ENCODE measurements at places on chromosomes 7 and 10.

DNA sequence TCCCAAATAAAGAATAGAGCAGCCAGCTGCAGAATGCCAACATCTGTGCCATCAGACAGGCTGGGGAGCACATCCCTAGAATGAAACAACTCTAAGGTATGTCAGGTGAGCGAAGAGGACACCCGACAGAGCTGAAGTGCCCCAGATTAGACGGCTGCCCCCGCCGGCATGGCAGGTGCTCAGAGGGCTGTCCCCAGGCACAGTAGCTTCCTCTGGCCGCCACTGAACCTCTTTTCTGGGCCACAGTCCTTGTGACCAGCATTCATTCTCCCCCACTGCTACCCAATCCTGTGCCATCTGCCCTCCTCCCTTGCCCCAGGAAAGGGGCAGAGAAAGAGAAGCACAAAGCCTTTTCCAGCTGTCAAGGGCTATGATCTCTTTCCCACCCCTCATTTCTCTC lies 41.7 kb downstream of the RGS10 start:
- no peak for DNase-seq

DNA sequence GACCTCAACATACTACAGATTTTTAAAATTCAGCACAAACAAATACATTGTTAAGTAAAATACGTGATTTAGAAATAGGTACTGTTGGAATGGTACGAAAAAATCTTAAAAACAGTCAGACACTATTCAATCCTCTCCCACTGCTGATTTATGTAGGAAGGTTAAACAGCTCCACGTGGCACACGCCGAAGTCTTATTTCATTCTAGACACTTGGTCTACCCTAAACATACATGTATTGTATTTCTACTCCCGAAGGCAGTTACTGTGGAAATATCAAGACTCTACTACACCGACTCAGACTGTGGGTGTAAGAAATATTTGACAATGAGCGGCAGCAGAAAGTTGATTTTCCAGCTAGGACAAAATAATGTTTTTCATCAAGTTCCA lies 130.6 kb downstream of the MPP7 start:
- DNase-seq: no peak

DNA sequence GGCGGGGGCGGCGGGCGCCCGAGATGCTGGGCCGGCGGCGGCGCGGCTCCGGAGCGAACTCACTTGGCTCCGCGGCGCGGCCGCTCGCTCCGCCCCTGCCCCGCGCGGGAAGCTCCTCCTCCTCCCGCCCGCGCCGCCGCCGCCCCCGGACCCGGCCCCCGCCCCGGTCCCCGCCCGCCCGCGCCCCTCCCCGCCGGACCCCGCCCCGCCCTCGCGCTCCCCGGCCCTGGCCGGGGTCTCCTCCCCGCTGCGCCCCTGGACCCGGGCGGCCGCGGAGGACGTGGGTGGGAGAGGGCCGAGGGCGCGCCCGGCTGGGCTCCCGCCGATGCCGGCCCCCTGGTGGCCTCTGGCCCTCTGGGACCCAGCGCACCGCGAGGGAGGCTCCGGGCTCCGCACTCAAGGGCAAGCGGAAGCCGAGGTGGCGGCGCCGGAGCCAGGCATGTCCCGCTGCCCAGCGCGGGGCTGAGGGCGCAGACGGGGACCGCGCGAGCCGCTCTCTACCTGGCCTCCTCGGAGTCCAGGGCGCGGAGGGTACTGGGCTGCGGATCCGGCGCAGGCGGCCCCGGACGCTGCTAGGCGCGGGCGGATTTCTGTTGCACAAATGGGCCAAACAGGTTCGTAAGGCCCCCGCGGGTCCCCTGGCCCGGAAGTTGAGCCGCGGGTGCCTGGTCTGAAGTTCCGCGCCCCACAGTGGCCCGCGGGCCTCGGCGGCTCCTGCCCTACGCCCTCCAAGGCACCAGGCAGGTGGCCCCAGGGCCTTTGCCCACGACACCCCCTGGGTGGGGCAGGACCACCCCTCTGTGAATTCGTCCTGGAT lies at the start of gene TCERG1L:
Gene TCERG1L, minus strand, starts transcription at position 61 of the 817 bp plus-strand sequence. CDS start 86 bp downstream, outside the sequence.
- no peak for DNase-seq

DNA sequence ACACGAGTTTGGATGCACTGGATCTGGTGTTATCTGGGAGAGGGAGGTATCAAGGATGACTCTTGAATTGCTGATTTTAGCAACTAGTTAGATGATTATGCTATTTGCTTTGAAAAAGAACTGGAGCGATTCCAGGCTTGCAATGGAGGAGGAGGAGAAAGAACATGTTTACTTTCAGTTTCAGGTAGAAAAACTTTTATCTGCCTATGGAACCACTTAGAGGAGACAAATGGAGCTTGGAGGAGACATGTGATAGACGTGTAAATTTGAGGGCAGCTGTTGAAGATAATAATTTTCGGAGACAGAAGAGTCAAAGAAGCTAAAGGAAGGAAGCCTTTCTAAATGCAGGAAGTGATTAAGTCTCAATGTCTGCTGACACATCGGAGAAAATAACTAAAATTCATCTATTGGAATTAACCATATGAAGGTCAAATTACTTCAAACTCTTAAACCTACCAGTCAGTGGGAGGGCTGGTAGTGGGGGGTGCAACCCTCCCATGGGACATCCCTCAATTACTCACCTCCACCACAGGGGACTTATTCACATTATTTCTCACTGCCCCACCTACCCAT lies 56.4 kb upstream of the GNAI1 start:
- no peak for DNase-seq

- DNase-seq: no peak
These were observed 59.3 kb downstream of the OSBPL3 start for GRCh38 chr7:24920451-24921361.

DNA sequence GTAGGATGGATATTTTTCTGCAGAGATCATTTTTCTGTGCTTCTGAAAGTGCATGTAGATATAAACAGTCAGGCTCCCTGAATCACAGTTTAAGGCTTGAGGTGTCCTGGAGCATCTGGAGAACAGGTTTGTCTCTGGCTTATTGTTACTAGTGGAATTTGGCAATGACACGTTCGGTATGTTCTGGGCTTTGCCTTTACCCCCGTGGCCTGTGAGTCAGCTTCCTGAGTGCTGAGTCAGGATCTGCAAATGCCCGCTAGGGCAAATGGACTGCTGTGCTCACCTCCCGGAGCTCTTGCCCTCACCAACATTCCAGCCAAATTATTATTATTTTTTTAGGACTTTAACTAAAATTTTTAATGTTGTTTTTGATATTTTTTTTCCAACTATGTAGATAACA lies 192.5 kb upstream of the PRSS1 start:
- DNase-seq: peak; percentile 94

DNA sequence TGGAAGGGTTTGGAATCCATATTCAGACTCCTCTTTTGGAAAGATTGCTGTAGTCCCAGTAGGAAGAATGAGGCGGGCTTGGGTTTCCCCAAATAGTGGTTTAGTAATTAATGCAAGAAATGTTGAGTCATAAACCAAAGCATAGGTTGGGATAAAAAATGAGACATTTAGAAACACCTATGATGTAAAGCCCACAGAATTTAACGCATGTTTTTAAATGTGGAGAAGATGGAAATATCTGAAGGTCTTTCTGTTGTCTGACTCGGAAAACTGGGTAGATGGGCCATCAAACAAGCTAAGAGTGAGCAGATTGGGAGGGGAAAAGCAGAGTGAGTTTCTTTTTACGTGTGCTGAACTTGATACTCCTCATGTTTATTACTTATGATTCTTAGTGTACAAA lies 62.2 kb downstream of the LANCL2 start:
- DNase-seq: no peak

- no peak for DNase-seq
These were observed 40.4 kb downstream of the BAIAP2L1 start for GRCh38 chr7:98360221-98361130.

- DNase-seq: no peak
These were observed 54.8 kb upstream of the EXOC4 start for GRCh38 chr7:133197972-133198544.

DNA sequence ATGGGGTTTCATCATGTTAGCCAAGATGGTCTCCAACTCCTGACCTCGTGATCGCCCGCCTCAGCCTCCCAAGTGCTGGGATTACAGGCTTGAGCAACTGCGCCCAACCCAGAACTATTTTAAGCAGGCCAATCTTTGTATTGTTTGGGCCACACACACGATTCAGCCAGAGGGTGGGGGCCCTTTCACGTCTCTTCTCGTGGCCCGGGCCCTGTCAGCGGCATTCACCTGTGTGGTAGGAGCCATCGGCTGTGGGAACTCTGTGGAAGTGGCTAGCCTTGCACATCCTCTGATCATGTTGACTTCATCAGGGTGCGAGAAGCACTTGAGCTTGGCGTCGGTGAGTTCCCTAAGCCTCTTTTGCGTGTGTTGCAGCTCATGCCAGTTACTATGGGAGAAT lies 16.9 kb downstream of the SUN1 start:
- no peak for DNase-seq

GRCh38 chr10:91974960-91975359 lies 51.4 kb downstream of the BTAF1 start:
- DNase-seq: peak; percentile 4

DNA sequence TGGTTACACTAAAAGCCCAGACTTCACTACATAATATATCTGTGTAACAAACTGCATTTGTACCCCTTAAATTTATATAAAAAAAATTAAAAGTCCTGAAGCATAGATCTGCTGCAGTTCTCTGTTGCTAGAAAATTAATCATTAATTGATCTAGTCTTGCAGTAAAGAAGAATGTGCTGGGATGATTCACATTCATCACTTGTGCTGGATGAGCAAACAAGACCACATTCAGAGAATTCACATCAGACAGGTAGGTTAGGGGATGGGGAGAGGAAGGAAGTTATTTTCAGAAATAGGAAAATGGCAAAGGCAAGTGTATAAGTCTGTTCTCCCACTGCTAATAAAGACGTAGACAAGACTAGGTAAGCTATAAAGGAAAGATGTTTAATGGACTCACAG lies 1019.0 kb downstream of the KCNMA1 start:
- no peak for DNase-seq

DNA sequence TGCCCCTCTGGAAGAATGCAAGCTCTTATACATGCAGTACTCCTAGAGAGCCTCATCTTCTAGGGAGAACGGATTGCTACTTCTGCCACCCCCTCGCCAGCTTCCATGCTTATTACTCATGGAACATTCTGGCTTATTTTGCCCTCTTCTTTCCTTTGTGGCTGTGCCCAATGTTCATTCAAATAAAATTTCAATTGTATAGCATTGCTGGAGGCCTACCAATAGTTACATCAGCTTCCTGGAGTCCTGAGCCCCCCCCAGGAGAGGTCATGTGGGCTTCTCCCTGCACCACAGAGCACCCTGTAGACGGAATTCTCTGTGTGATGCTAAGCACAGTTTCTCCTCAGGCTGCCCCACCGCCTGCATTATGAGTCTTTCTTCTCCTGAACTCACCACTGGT lies 1094.0 kb downstream of the KCNMA1 start:
- no peak for DNase-seq

DNA sequence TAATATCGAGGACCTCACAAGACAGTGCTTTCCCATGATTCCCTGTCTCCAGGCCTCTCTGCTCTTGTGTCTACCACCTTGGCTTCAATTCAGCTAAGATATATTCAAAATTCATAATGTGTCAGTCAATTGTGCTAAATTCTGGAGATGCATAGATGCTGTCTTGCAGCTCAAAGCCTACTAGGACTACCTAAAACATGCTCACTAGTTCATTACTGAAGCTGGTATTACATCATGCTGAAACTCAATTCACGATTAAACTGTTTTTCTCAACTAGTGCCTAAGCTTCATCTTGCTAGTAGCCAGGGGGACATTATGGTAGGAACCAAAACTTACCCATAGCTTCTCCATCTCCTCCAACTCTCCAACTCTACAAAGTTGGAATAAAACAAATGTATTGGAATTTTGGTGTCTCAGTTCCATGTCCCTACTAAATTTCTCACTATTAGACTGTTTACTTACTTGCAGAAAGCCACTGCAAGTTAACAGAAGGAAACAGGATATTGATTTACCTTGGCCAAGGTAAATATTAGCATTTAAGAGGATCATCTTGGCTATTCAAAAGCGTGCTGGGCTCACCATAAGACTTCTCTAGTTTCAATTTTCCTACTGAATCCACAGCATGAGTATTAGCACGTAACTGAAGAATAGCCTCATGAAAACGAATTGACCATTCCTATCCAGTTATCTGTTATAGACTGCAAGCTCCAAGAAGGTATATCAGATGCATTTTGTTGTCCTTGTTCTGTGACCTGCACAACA lies 53.6 kb downstream of the CREB3L2 start:
- no peak for DNase-seq

DNA sequence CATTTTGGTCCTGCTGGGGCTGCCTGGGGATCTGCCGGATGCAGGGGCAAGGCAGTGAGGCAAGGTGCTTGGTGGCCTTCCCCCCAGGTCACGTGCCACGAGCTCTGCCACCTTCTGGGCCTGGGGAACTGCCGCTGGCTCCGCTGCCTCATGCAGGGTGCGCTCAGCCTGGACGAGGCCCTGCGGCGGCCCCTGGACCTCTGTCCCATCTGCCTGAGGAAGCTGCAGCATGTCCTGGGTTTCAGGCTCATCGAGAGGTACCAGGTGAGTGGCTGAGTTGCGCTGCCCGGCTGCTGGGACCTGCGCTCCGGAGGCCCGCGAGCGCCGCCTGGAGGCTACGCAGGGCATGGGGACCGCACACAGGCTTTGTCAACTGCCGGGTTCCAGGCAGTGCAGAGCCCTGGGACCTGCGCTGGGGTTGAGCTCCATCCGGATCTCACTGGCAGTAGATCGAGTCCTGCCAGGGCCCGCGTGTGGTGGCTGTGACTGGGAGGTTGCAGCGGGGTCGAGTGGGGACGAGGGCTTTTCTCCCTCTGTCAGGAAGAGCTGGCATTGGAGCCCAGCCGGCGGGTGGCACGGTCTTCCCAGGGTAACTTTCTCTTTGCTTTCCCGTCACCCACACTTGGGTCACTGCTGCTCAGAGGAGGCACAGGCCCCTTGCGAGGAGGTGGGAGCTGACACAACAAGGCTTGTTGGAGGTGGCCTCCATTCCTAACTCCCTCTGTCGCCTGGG lies 21.7 kb downstream of the AMZ1 start:
- DNase-seq: no peak

DNA sequence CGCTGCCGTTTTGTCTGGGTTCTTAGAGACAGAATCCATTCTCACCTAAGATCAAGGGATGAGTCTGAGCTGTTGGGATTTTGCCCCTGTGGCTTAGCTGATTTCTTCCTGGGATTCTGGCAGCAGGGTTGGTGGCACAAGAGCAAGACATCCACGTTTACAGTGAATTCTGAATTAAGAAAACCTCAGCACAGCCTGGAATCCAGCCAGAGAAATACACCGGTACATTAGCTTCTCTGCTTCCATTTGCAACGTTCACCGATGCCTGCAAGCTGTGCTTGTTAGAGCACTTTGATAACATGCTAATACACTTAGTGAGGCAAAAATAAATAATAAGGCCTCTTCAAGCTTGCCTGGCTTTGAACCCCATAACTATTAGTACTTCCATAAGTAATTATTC lies 569.8 kb downstream of the CALN1 start:
- no peak for DNase-seq

DNA sequence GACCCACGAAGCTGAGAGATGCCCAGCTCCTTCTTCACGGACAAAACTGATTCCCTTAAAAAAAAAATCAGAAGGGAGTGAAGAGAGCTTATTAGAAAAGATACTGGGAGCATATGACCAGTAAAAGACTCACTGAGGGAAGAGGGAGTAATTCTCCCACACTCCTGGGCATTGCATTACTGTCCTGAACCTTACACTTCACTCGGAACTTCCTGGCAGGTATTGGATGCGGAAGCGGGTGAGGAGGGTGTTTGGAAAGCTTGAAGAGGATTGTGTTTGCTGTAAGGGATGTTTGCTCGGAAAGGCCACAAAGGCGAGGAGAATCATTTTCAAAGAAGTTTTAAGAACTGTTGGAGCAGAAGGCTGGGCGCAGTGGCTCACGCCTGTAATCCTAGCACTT lies 375 bp downstream of the HKDC1 start:
- no peak for DNase-seq
